Bone marrow (tissue), 2 donors: ENCODE measurements at places on chromosomes 1 and 21.

GRCh38 chr1:56532350-56532683 lies 47.0 kb downstream of the PLPP3 start:
- DNase-seq = no peak

GRCh38 chr1:64934115-64934877 lies 32.1 kb downstream of the JAK1 start:
- no peak for DNase-seq

- DNase-seq = peak; percentile 50
Observed at GRCh38 chr1:234755449-234755863, 145.5 kb upstream of the IRF2BP2 start.

DNA sequence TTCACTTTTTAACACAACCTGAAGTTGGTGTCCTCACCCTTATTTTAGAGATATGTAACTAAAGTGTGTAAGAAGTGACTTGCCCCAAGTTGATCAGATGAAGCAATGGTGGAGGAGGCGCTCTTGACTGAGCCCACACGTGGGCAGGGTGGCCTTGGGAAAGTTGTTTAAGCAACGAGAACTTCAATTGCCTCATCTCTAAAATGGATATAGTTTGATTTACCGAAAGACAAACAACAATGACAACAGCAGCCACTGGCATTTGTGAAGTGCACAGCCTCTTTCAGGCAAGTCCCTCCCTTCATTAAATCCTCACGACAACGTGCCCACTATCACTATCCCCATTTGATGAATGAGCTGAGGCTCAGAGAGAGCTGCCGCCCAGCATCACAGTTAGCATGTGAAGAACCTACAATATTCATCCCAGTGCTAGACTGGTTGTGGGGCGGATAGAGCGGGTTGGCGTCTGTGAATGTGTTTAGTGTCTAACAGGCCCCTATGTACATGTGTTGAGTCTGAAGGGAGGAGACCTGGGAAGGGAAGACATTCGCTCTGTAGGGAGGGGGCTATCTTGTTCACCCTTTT lies 3.0 kb downstream of the IL22RA1 start:
- DNase-seq = no peak

DNA sequence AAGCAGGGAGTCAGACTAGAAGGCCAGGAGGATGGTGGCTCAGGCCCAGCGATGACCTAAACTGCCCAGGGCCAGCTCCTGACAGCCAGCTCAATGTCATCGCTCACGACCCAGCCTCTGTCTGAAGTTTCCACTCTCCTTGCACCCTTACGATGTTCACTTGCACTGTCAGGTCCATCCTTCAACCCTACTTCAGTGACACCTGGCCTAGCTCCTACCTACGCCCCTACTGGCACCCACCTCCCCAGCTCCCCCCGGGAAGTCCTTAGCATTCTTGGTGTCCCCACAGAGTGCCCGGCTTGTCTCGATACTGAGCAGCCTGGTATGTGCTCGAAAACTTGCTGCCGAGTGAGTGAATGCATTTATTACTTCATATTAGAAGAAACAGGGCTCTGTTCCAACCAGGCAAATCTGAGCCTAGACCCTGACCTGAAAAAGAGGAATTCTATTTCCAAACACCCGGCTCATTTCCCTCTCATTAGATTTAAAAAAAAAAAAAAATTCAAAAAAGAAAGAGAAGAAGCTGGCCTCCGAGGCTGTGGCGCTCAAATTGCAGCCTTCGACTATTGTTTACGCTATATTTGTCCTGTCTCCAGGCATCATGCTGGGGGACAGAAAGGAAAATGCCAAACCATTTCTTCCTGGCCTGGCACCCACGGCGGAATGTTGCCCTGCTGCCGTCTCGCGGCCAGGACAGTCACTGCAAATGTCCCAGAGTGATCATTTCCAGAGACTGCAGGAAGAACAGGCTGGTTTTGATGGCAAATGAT lies 29.8 kb upstream of the LRRC38 start:
- no peak for DNase-seq

DNA sequence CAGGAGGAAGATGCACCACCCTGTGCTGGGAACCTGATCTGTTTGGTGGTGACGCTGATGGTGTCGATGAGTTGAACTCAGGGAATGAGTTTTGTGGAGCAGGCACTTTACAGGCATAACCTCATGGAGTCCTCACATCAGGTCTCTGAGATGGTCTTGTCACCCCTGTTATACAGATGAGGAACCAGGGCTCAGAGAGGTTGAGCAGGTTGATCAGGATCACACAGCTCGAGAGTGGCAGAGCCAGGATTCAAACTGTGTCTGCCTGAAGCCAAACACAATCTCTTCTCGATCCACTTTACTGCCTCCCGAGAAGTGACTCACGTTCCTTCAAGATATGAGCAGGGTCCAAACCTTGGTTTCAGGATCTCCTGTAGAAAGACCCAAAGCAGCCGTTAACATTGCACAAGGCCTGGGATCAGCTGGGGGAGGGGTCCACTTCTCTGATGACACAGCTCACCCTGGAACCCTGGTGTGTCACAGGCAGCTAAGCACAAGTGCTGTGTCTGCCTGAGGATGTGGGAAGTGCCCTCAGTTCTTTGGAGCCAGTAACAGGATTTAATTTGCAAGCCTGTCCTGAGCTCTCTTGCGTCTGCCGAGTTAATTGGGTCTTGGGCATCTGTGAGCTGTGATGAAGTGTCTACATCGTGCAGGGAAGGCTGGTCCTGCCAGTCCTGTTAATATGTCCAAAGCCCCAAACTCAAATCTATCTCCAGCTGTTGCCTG lies 65.4 kb upstream of the STUM start:
- no peak for DNase-seq

DNA sequence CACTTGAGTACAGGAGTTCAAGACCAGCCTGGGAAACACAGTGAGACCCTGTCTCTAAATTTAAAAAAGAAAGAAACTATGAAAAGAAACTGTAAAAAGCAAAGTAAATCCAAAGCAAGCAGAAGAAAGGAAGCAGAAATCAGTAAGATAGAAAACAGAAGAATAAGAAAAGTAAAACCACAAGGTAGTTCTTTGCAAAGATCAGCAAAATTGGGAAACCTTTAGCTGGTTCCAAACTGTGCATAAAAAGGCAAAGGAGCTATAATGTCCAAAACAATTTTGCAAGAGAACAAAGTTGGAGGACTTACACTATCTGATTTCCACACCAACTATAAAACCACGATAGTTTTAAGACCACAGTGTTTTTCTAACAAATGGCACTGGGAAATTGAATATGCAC lies 218.8 kb downstream of the RPS6KC1 start:
- no peak for DNase-seq
